ENCODE measurements at places on chromosomes 5 and 9.

DNA sequence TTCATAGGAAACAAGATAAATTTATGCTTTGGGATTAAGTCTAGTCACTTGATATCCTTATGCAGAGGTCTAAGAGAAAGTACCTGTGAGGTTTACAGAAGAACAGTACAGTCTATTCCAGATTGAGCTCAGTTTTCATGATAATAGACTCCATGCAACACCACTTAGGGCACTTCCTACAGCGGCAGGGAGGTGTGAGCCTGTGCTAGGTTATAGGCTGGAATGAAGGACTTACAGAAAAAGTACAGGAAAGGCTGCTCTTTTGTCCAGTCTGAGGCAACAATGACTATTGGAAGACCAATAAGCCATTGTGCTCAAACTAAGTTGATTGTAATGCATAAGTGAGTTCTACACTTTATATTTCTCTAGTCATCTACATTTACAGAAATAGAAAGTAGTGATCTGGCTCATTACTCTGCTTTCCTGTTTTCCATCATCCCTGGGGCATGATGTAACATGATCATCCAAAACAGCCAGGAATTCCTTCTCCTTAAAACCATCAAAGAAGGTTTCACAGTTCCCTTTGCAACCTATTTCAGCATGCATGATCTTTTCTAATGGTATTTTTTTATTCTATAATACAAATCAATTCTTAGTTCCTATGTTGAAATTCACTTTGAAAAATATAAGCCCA is 322.8 kb downstream of the SLF1 start:
- DNase-seq: no peak

- DNase-seq: no peak
Observed at GRCh38 chr5:173238312-173239232, 3.6 kb upstream of the NKX2-5 start.

DNA sequence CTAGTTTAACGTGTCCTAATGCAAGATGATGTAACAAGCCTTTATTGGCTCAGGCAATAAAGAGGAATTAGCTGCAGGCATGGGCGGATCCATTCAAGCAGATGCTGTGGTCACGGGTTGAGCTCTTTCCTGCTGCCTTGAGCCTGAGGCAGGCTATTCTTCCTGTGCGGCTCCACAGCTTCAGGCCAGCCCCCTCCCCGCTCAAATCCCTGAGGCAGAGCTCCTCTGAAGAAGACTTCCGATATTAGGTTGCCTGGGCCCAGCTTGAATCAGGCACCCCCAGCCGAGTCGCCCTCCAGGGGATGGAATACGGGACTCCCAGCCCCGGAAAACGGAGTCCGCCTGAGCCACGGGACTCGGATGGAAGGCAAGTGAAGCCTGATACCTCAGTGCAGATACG is 95.0 kb upstream of the RUFY1 start:
- DNase-seq: no peak

DNA sequence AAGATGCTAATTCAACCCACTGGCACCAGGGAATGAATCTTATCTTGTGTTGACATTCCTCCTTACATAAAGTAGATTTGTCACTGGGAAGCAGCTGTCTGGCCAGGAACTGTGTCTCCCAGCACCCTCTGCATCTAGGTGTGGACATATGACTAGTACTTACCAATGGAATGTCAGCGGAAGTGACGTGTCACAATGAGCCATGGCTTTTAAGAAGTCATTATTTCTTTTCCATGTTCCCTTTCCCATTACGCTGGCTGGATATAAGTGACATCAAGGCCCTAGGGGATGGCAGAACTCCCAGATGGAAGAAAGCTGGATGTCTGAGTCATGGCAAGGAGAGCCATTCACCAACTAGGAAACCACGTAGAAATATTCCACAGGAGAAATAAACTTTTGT is 84.7 kb upstream of the MAST4 start:
- no peak for DNase-seq

DNA sequence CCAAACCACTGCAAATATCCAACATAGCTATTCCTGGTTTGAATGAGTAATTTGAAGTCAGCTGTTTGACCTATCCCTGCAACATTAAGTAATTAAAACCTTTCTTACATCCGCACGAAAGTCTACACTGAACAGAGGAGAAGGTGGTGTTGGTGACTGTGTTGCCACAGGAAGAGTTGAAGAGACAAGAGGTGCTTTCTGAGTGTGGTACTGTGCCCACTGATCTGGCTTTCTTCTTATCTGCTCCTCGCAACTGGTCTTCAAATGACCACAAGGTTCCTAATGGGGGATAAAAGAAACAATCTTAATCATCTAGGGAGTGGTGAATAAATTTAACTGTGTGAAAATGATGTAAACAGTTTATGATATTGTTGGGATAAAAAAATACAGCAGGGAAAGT is 29.4 kb upstream of the PDCL start:
- no peak for DNase-seq

- peak; percentile 98 for DNase-seq
Observed at GRCh38 chr5:173055983-173056782, at the start of gene CREBRF. Gene CREBRF (plus strand): TSS chr5:173056352. CDS start chr5:173080776, 24,424 bp downstream.

- DNase-seq: no peak
Observed at GRCh38 chr5:104789366-104789765, 1226.8 kb upstream of the NUDT12 start.

- DNase-seq: no peak
Observed at GRCh38 chr9:125438506-125439433, 177.1 kb downstream of the GAPVD1 start.

DNA sequence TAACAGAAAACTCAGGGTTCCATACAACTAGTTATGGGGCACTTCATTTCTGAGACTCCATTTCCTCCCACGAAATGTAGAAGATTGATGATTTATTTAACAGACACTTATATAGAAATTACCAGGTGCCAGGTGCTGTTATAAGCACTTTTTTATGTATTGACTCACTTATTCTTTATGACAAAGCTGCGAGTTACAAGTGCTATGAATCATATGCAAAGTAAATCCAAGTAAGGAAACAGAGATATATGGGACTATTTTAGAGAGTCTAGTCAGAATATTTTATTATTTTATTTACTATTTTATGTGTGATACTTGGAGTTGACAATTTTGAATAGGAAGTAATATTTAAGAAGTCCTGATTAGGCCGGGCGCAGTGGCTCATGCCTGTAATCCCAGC is 822.8 kb upstream of the C9orf72 start:
- DNase-seq: no peak

DNA sequence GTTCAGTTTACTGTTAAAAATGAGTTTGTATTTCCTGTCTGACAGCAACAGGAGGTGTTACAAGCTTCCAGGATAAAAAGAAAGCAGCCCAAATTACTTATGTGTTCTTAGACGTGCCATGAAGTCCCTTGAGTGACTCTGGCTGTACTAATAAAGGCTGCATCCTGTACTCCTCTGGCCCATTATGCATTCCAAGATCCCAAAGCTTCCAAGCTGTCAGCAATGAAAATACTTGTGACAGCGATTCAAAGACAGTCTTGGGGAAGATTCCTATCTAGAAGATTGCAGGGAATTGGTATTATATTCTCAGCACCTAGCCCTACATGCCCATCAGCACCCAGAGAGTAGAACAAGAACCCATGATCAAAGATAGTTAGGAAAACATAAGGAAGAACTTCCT is 281.6 kb upstream of the TRPC7 start:
- DNase-seq: no peak

DNA sequence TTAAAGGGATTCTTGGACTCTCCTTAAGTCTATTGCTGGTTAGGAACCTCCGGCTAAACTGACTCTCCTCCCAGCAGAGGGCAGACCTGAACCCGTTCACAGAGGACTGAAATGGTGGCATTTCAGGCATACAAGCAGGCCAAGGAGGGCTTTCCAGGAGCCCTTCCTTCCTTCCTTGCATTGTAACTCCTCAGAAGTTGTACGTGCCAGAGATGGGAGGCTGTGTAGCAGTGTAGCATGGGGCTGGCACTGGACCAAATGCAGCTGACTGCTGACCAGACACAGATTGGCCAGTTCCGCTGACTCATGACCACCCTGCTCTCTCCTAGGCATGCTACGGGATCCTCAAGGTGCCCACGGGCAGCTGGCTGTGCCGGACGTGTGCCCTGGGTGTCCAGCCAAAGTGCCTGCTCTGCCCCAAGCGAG is 36.4 kb downstream of the JADE2 start:
- no peak for DNase-seq

GRCh38 chr9:107731115-107731762 is 241.7 kb upstream of the KLF4 start:
- DNase-seq: no peak

DNA sequence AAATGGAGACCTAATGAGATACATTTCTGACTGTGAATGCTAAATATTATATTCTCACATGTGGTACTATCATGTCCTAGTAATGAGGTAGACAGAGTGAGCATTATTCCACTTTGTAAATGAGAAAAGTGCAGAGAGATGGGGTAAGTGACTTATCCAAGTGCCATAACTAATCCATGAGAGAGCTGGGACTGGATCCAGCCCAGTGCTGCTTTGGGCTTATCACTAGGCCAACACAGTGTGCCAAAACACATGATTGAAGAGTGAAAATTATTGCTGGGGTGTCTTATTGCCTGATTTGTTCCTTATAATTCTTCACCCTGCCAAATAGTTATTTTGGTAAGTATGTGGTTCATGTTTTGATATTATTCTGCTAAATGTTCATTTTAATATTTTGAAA is 442.2 kb upstream of the GRAMD2B start:
- no peak for DNase-seq

DNA sequence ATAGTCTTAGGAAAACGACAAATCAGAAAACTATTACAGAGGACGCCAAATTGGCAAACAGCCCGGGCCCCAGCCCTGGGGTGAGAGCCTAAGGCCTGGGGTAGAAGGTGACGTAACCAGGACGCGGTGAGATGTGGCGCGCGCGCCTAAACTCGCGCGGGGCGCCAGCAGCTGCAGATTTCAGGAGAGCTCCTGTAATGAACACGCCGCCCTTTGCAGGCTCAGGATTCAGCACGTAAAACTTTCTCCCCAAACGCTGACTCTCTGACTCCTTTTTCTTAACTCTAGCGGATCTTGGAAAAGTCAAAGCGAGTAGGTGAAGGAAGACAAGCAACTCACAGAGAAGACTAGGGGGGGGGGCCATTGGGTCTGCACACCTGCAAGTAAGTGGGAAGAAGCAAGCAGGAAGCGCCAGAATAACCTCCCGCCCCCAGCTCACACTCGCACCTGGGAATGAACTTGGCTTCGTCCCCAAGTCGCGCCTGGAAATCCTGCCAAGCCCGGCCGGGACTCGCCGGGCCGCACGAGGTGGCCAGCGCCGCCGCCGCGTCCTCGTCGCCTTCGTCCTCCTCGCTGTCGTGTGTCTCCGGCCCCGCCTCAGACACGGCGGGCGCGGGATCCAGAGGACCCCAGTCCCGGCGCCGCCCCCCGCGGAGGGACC is 822 bp downstream of the RASEF start:
- no peak for DNase-seq

DNA sequence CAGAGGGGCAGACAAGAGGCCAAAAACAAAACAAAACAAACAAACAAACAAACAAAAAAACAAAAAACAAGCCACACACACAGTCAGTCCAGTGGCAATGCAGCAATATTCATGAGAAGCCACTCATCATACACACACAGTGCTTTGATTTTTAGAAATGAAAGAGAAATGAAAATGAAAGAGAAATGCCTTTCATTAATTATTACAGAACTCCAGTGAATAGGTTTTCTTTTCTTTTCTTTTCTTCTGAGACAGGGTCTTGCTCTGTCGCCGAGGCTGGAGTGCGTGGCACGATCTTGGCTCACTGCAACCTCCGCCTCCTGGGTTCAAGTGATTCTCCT is 36.9 kb downstream of the SPRY4 start:
- no peak for DNase-seq

GRCh38 chr5:59179704-59180103 is 596.8 kb downstream of the RAB3C start:
- no peak for DNase-seq

DNA sequence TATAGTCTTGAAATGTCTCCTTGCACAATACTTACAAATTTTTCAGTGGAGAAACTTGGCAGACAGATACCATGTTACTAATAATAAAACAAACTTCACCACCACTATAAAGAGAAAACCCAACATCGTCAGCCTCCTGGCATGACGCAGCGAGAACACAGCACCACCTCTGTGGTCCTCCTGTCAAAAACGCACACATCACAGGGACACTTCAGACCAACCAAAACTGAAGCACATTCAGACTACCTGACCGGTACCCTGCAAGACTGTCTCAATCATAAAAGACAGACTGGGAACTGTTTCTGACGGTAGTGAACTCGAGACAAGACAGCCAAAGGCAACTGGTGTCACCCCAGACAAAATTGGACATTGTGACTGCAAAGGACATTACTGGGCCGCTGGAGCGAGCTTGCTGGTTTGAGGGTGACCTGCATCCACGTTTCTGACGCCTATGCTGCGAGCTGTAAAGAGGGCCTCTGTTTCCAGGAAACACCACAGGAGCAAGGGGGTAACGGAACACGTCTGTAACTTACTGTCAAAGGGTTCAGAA is 34.4 kb downstream of the NSUN2 start:
- no peak for DNase-seq

GRCh38 chr5:103389357-103389756 is 130.8 kb downstream of the MACIR start:
- no peak for DNase-seq

DNA sequence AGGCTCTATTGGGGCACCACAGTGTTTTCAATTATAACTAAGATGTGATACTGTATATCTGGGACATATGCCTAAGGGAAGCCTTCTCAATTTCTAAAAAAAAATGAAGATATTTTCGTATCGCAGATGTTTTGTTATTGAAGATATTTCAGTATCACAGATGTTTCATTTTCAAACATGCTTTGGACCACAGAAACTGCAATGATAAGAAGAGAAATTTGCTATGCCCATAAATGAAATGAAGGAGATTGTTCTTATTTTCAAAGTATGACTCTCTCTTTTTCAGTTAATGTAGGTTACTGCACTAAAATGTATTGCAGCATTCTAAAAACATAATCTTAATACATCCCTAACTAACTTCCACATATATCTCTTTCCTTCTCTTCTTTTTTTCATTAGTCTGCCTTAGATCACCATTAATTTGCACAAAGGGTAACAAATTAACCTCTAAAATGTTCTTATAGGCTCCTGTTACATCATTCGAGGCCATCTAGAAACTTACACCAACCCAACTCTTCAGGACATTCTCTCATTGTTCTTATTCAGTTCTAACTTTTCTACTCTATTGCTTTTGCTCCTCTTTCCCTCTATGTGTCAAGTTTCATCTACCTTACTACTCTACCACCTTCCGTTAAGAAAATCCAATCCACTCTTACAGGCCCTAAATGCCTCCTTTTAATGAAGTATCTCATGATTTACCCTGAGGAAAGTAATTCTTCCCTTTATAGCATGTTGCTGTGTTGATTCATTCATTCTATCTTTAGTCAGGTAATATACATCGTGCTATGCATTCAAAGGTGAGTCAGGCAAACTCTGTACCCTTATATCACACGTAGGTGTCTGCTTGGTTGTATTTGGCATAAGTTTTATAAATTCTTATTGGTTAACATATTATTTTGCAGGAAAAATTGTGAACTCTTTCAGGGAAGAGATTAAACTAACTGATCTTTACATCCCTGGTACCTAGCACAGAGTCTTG is 70.5 kb downstream of the ST8SIA4 start:
- no peak for DNase-seq

GRCh38 chr9:77601476-77602099 is 46.5 kb downstream of the GNA14 start:
- no peak for DNase-seq

GRCh38 chr5:95988094-95988493 is 26.4 kb upstream of the ELL2 start:
- no peak for DNase-seq

Data from activated T-helper 2 cell treated with anti-CD3 and anti-CD28 coated beads, Interferon-gamma antibody, Interleukin-2, Interleukin-4, amounts not matched to agents 10 μg/mL and 5 μg/mL and 100 μg/mL, durations not matched to agents 14 hours and 24 hours and 36 hours (primary cell).